ENCODE measurements at places on chromosomes 11 and 22.

GRCh38 chr11:121453589-121454299 lies 977 bp upstream of the SORL1-AS1 start:
- no peak for DNase-seq

DNA sequence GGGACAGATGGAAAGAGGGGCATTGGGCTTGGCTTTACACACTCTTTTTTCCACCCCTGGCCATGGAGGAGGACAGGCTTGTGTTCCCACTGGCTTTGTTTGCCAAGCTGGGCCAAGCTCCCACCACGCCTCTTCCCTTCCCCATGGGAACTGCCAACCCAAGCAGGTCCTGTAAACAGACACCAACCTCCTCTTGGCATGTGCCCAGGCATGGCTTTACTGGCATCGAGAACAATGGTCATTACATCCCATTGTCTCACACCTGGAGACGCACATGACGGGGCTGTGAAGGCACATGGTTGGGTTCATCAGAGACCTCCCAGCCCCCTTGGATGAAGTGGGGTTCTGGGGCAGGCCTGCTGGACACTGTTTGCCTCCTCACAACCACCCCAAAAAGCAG lies 11.7 kb downstream of the SEC14L3 start:
- DNase-seq: no peak

- peak; percentile 44 for DNase-seq
Measured at GRCh38 chr11:46112961-46113607, 8.2 kb downstream of the PHF21A start.

GRCh38 chr11:14240221-14240620 lies 118.8 kb downstream of the RRAS2 start:
- no peak for DNase-seq

- DNase-seq: peak; percentile 1
Measured at GRCh38 chr22:39773976-39774539, 119.5 kb downstream of the ENTHD1 start.

- peak; percentile 35 for DNase-seq
Measured at GRCh38 chr22:45781459-45781858, 109.8 kb downstream of the ATXN10 start.

GRCh38 chr22:41898645-41899044 lies 16.2 kb downstream of the SHISA8 start:
- DNase-seq: no peak

- no peak for DNase-seq
Measured at GRCh38 chr11:75705541-75705940, 12.1 kb upstream of the MOGAT2 start.

- DNase-seq: no peak
Measured at GRCh38 chr11:91922846-91923245, 301.8 kb upstream of the FAT3 start.

DNA sequence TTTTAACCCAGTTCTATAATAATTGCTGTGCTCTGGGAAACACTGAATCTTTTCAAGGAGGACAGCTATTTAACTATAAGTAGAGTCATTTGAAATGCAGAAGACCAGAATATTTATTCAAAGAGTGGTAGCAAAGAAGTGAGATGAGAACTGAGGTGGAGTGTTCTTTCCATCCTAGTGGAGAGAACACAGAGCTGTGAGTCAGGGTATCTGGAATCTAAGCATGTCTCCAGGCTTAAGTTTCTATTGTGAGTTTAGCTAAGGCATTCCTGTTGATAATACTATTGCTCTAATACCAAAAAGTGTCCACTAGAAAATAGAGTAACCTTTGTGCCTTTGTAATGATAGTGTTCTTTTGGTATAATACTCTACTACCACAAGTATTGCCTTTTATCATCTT lies 32.4 kb downstream of the JAM3 start:
- DNase-seq: no peak

- no peak for DNase-seq
Measured at GRCh38 chr11:27912916-27913315, 195.0 kb downstream of the KIF18A start.

DNA sequence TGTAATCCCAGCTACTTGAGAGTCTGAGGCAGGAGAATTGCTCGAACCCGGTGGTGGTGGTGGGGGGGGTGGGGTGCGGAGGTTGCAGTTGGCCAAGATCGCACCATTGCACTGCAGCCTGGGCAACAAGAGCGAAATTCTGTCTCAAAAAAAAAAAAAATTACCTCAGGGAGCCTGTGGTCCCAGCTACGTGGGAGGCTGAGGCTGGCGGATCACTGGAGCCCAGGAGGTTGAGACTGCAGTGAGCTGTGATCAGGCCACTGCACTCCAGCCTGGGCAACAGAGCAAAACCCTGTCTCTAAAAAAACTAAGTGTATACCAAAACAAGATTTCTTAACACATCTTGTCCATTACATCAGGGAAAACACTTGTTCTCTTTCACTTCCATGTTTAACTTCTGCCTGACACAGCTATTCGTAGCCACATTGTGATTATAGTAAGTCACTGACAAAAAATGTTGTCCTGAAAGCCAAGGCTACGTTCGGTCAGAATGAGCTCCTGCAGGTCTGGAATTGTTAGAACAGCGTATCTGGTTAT lies 1.4 kb downstream of the TMEM80 start:
- DNase-seq: peak; percentile 71

DNA sequence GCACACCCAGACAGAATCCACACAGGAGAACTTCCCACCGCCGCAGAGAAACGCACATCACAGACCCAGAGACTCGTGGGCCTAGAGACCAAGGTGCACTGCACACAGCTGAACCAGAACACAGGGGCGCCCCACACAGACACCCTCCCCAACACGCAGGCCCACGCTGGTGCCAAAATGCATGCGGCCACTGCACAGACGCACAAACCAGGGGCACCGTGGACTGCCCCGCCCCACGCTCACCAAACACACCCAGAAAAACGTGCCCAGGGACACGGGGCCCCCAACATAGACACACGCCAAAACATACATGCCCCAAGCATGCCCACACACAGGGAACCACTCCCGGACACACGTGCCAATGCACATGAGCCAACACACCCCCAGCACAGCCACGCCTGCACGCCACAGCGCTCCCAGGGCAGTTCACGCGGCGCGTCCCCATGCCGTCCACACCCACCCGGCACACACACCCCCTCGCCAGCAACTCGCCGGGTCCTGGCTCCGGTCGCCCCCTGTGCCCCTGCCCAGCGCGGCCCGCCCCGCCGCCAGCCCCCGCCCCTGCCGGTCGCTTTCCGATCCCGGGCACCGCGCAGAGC lies 7.8 kb downstream of the ELFN2 start:
- DNase-seq: no peak

GRCh38 chr11:134069426-134070341 lies 812 bp downstream of the JAM3 start:
- DNase-seq: no peak

DNA sequence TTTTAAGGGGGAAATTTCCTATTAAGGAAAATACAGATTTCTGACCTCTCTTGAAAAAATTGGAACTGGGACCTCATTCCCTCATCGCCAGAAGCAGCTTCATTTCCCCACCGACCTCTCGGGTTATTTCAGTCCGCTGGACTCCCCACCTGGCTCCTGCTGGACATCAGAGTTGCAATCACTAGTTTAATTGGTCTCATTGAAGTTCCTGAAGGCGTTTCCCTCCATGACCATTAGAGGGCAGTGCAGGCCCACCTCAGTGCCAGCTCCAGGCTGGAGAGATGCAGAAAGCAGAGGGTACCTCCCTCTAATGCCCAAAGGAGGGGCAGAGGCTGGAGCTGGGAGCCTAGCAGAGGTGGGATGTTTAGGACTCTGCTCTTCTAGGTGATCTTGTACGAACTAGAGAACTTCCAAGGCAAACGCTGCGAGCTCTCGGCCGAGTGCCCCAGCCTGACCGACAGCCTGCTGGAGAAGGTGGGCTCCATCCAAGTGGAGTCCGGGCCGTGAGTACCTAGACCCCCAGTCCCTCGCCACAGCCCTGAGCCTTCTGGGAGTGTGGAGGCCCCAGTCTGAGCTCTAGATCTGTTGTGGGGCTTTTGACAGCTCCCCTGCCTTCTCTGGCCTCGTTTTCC lies 2.7 kb downstream of the CRYBB3 start:
- peak; percentile 39 for DNase-seq

GRCh38 chr11:766106-766935 lies 11.0 kb downstream of the GATD1 start:
- DNase-seq: no peak

GRCh38 chr11:131074573-131074972 lies 158.3 kb upstream of the SNX19 start:
- no peak for DNase-seq

DNA sequence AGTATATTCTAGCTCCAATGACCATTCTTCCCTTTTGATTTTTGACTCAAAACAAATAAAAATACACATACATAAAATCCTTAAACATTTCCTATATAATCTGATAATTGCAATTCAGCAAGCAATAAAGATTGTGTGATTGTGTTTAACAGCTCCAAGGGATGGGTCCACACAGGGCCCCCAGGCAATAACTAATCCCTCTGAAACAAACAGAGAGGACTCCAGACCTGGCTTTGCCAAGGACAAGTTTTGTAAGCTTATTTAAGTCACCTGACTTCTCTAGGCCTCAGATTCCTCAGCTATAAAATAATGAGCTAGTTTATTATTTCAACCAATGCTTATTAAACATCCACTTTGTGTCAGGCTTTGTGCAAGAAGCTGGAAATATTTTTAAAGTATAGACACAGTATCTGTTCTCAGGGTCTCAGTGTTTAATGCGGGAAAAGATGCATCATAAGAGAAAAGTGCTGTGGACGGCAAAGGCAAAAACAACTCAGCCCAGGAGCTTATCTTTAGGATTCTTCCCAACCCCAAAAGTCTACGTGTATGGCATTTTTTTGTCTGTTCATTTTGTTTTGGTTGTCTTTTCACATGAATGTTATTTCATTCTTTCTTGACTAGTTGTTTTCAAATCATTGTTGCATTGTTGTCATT lies 20.1 kb downstream of the FZD4 start:
- DNase-seq: no peak

GRCh38 chr11:67307545-67308001 lies 4.2 kb downstream of the SSH3 start:
- no peak for DNase-seq

- DNase-seq: no peak
Measured at GRCh38 chr22:32555581-32555980, 81.0 kb downstream of the FBXO7 start.

DNA sequence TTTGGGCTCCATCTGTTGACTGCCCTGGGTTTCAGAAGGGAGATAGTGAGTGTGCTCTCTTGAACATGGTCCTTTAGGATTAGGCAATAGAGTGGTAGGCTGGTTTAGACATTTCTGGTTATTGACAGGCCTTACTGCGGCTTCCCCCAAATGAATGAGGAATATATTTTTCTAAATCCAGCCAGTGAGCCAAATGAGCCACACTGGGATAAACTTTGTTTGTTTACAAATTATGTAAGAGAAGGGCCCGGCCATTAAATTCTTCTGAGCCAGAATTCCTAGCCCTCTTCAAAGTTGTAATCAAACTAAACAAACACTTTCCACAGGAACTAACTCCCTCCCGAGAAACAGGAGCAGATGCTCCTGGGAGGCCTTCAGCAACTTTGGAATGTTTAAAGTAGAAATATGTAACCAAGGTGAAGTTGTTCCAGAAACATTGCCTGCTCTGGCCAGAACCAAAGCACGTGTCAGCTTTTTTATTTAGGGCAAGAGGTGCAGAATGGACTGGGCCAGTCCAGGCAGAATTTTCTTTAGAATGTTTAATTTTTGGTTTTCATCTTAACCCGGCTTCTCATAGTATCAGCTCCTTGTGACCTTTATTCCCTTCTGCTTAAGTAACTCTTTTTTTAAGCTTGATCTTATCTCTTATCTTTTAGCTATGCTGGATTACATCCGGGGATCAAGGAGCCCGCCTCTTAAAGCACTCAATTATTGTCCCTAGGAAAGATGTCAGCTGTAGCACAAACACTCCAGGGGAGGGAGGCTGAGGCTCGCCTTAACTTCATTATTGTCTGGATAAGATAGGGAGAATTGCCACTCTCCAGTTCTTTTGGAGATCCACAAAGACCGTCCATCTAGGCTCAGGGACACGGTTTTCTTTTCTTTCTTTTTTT lies 28.7 kb downstream of the ZNRF3 start:
- peak; percentile 36 for DNase-seq

GRCh38 chr11:105164208-105164607 lies 24.6 kb upstream of the CARD18 start:
- no peak for DNase-seq

DNA sequence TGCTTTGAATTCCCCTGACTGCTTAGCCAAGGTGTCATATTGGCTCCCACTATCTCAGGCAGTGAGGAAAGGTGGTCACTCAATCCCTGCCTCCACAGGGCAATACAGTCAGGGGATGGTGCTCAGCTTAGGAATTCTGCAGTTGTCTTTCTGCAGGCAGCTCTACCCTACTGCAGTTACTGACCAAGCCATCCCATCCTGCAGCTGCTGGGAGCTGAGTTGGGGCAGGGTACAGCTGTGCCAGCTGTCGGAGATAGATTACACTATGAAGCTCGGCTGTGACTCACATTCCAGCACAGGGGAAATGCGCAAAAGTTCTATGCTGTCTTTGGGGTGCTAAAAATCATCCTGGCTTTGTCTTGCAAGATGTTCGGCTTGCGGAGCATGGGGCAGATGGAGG lies 4.4 kb upstream of the DAGLA start:
- no peak for DNase-seq

GRCh38 chr11:94539420-94539819 lies 4.3 kb upstream of the FUT4 start:
- DNase-seq: no peak

DNA sequence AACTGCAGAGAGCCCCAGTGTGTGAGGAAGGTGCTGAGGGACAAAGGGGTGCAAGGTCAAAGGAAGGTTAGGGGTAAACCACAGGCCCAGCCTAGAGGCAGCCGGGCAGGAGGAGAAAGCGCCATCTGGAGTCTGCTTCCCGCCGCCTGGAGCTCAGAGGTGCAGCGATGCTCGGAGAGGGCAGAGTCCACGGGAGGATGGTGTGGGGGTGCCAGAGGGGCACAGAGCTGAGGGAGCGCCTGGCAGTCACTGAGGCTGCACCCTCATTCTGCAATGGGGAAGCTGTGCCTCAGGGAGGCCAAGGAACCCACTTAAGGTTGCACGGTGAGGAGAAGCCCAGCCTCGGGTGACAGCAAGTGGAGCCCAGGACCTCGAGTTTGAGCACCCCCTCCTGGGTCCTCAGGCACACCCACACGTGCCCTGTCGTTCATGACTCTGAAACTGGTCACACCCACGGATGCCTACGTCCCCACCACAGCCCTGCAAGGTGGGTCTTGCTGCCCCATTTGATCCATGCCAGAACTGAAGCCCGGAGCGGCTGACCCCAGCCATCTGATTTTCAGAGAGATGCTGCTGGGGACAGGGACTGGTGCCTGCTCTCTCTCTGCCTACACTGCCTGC lies 1.6 kb downstream of the IL2RB start:
- no peak for DNase-seq

GRCh38 chr11:102389253-102389652 lies 42.2 kb downstream of the BIRC2 start:
- DNase-seq: no peak

DNA sequence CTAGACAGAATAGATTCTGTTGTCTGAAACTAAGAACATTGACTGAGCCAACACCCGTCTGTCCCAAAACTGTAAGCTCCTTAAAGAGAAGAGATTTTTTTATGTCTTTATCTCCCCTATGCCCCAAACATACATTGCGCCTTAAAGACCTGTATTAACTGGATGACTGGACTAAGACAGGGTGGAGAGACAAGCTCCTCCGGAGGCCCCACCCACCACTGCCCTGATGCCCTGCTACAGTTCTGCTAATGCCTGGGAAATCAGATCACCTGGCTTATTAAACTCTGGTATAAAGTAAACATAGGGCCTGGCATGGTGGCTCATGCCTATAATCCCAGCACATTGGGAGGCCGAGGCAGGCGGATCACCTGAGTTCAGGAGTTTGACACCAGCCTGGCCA lies 203.7 kb downstream of the TENM4 start:
- DNase-seq: no peak

GRCh38 chr11:43687120-43687791 lies 6.7 kb downstream of the HSD17B12 start:
- DNase-seq: no peak

GRCh38 chr11:131945706-131946105 lies 575.3 kb downstream of the NTM start:
- DNase-seq: no peak
